Epithelial cell of proximal tubule (primary cell): ENCODE measurements at places on chromosomes 1 and 21.

DNA sequence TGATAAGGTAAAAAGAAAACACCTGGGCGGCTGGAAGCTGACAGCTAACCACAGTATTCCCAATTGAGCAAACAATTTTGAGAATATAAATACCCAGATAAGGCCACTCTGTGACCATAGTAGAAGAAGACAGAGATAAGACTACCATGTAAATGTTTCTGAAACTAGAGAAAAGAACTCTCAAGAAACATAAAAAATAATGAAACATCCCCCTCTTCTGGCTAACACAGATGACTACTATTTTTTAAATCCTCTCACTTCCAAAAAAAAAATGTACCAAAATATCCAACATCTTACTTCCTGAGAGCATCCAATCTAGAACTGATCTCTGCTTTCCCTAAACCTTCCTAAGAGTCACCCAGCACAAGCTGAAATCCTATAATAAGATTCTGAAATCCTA, 125.9 kb downstream of the HFM1 start:
- DNase-seq = no peak

GRCh38 chr1:63859480-63860275, 85.9 kb downstream of the ROR1 start:
- no peak for DNase-seq

DNA sequence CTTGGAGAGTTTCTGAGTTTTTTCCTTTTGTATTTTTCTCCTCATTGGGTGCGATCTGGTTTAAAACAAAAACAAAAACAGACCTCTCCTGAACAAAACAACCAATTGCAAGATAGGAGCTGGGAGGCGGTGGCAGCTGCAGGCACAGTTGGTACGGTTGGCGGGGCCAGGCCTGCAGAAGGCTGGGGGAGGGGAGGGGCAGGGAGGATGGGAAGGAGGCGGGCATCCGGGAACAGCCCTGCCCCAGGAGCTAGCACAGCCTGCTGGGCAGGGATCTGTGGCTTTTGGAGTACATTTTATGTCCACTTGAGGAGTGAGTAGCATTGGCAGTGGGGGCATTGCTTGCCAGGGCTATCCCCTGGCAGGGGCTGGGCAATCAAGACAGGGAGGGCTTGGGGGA, 5.2 kb downstream of the CAPN9 start:
- no peak for DNase-seq

GRCh38 chr1:178188306-178188705, 94.4 kb downstream of the RASAL2 start:
- no peak for DNase-seq

DNA sequence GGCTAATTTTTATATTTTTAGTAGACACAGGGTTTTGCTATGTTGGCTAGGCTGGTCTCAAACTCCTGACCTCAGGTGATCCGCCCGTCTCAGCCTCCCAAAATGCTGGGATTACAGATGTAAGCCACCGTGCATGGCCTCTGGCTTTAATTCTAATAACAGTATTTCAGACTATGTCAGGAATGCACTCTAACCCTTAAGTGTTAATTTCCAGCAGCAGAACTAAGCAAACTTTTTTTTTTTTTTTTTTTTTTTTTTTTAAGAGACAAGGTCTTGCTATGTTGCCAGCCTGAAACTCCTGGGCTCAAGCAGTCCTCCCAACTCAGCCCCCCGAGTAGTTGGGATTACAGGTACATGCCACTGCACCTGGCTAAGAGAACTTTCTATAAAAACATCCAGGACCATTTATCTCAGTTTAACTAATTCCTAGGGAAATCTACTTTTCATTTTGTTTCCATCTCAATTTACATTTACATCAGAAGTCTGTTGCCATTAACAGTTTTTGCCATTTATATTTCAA, 6.5 kb downstream of the DCAF8 start:
- DNase-seq = no peak

- DNase-seq = no peak
Measured at GRCh38 chr1:178869119-178869697, 1.7 kb downstream of the ANGPTL1 start.

DNA sequence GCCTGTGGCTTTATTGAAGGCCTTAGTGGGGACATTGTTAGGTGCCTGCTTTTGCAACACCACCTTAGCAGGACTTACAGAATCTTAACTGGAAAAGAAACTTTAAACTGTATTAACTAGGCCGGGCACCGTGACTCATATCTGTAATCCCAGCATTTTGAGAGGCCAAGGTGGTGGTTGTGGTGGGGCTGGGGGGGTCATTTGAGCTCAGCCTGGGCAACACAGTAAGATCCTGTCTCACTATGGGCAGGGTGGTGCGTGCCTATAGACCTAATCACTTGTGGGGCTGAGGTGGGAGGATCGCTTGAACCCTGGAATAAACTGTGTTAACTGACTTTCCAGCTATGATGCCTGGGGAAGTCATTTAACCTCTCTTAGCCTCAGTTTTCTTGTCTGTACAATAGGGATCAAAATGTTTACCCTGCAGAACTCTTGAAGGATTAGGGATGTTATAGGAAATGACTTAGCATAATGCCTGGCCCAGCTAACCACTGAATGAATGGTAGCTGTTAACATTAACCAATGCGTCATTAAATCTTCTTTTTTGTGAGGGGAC, 39.5 kb downstream of the IER5 start:
- DNase-seq = no peak

GRCh38 chr1:187078321-187078720, 249.6 kb downstream of the PLA2G4A start:
- no peak for DNase-seq

DNA sequence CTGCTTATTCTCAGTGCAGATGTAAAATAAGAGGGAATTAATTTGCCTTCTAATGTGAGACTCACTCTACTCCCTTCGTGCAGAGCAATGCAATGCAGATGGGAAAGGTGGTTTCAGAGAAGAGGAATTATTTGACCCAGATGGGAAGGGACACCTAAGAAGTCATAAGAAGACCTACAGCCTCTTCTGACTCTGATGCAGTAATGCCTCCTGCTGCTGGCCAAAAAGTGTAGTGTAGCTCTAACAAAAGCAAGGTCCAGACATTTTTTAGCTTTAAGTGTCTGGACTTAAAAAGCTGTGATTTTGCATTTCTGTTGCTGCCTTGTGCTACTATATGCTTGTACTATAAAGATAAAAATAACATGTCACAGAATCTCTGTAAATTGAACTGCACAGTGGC, 501.4 kb downstream of the TTLL7 start:
- DNase-seq = no peak
